ENCODE measurements at places on chromosomes 4 and X.

DNA sequence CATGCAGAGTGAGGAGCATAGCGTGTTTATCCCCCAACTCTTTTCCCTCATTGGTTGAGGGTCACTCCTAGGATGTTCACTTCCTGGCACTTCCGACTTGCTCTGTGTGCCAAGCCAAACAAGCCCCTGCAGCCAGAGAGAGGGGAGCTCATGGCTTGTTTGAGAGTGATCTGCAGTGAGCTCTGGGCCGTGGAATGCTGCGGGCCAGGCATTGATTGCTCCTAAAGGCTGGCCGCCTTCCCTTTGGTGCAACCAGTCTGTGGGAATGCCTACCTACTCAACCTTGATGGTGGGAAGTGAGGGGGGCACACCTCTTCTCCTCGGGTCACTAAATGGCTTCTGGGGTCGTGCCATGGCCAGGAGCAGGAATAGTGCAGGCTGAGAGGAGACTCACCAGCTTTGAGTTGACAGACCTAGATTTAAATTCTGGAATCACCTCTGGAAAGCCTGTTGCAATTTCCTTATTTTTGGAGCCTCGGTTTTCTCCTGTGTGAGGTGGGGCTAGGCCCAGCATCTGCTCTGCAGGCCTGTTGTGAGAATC is 152.0 kb upstream of the STX18 start:
- DNase-seq = no peak

DNA sequence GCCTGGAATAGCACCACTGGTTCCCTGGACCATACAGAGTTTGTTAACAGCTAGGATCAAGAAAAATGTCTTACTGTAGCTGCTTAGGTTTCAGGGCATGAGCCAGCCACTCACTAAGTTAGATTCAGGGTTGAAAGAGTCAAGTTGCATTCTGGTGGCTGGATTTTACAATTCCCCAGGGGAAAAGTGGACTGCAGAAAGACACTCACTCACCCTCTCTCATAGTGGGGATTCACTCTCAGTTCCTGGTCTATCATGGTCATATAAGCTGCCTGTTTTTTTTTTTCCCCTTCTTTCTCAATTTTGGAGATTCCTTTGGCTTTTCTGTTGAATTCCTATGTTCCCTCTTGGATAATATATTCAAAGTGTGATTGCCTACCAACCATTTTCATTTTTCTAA is 744.2 kb upstream of the GRIA3 start:
- no peak for DNase-seq

- no peak for DNase-seq
Measured at GRCh38 chr4:111512081-111512783, 633.0 kb upstream of the FAM241A start.

GRCh38 chrX:17012465-17012864 is 66.0 kb downstream of the REPS2 start:
- no peak for DNase-seq

- peak; percentile 34 for DNase-seq
Measured at GRCh38 chrX:17812763-17813162, 48.3 kb downstream of the RAI2 start.

DNA sequence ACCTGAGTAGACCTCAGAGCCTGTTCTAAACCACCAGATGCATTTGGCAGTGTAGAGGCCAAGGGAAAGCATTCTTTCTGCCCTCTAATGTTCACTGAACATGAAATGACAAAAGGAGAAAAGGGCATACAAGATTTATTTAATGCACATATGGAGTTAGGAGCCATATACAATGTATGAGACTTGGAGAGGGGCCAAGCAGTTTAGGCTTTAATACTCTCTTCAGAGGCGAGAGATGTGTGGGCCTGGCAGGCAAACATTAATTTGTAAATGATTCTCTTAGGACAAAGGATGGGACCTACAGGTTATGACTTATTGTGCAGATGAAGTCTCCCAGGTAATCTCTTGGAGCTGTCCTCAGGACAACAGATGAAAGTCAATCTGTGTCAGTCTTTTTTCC is 631.9 kb downstream of the ADGRL3 start:
- peak; percentile 95 for DNase-seq

- no peak for DNase-seq
Measured at GRCh38 chr4:147078362-147078761, 132.7 kb upstream of the TTC29 start.

- DNase-seq = no peak
Measured at GRCh38 chr4:98248934-98249333, 12.2 kb upstream of the RAP1GDS1 start.

DNA sequence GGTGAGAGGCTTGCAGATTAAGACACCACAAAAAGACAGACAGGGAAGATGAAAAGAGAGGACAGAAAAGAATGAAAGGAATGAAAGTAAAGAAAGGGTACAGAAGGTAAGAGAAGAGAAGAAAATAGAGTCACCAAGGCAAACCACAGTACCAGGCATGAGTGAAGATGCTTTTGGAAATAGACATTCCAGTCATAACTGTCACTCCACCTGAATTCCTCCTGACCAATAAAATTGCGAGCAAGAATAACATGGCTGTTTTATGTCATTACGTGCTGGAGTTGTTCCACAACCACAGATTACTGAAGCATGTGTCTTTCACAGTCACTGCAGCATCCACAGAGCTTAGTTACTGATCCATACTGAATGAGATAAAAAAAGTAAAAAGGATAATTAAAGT is 864.9 kb upstream of the SLIT2 start:
- DNase-seq = no peak

DNA sequence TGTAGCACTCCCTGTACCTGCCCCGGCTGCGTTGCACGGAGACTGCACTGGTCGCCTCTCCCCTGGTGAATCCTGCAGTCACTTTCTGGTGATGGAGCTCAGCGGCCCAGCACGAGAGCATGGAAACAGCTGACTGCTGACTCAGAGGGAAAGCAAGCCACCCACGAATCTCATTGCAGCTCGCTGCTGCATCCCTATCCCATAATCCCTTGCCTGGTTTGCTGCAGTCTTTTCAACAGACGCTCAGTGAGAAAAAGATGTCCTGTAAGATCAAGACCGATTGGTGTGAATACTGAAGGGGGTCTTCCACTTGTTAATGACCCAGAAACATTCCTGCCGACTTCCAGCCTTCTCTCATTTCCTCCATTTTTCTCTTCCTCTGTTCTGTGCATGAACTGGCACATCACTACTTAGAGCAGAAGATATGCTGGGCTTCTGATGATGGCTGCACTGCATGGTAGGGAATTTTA is 52.9 kb downstream of the TRIM2 start:
- DNase-seq = peak; percentile 81

- peak; percentile 64 for DNase-seq
Measured at GRCh38 chr4:112956484-112956896, 93.0 kb upstream of the ANK2 start.

DNA sequence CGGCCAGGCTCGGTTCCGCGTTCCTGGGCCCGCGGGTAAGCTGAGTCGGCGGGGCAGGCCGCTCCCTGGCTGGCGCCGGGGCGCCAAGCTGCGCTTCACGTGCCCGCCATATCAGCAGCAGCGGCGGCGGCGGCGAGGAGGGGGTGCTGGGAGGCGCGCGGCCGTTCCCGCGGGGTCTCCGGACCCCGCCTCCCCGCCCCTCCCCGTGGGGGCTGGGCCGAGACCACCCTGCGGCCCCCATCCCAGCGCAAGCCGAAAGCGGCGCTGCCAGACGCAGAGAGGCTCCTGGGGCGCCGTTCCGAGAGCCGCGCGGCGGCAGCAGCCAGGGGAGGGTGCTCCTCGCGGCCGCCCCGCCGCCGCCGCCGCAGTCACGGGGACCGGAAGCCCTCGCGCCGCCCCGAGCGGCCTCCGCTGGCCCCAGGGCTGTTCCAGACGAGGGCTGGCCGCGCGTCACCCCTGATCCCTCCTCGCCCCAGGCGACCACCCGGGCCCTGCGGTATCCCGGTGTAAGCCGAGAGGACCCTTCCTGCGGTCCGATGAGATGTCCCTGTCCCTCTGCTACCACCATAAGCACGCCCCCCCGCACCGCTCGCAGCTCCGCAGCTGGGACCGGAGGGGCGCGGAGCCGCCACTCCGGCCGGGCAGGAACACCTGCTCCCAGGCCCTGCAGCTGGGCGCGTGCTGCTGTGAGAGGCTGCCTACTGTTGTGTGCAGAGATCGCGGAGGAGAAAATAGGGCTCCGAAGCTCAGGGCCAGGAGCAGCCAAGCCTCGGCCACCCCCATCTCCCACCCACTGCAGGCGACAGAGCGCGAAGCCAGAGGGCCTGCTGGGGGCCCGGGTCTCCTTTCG is 7.5 kb upstream of the BCOR start:
- DNase-seq = peak; percentile 71

DNA sequence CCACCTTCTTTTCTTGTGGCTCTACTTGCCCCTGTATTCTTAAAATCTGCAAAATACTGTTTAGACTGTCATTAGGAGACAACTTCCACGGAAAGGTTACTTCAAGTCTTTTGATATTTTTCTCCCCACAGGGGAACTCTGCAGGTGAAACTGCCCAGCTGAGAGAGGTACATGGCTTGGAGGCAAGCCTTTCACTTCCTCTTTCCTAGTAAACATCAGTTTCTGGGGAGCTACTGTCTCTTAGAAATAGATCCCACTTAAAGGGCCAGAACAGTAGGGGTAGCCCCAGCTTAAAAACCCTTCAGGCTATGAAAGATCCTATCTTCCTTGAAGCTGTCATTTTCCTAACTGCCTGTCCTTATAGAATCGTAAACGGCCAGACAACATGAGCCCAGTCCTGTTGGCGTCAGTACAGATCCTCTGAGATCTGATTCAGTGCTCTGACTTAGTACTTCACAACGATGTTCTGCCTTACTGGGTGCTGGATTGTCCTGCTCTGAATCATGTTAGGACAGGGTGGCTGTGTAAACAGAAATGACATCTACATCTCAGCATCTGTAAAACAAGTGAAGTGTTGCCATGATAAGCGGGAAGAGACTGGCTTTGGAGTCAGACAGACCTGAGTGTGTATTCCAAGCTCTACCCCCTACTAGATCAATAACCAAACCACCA is 102.1 kb downstream of the ITIH6 start:
- peak; percentile 0 for DNase-seq

- peak; percentile 5 for DNase-seq
Measured at GRCh38 chr4:150938873-150939499, 76.1 kb downstream of the LRBA start.

DNA sequence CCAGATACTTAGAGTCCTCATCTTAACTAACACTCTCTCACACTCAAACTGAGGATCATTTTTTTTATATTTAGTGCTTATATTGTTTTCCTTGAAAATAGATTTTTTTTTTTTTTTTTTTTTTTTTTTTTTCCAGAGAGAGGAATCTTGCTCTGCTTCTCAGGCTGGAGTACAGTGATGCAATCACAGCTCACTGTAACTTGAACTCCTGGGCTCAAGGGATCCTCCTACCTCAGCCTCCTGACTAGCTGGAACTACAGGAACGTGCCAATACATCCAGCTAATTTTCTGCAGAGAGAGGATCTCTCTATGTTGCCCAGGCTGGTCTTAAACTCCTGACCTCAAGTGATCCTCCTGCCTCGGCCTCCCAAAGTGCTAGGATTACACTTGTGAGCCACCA is 650.3 kb upstream of the ATOH1 start:
- DNase-seq = peak; percentile 15

Data from NCI-H69 (cell line).